ENCODE measurements at places on chromosomes 4 and X.
A peak's percentile ranks its signal among the peaks of the same experiment; 100 is the strongest.

DNA sequence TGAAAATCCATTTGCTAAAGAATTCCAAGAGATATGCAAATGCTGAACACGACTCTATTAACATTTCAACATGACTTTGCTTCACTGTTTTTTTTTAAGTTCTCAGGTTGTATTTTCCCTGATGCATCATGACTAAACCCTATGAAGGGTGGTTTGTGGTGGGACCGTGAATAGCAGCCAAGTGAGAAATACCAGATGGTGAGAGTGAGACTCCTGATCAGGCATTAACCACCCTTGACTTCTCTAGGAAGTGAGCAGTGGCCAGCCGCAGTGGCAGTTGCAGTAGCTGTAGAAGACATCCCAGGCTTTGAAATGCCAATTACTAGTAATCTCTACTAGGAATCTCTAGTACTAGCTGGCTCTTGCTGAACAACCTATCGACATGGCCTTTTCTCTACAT is 383.4 kb downstream of the FAM133A start:
- no peak for DNase-seq

GRCh38 chr4:96642490-96642889 is 802.6 kb downstream of the PDHA2 start:
- DNase-seq = no peak

GRCh38 chr4:106186201-106186600 is 129.8 kb downstream of the TBCK start:
- no peak for DNase-seq

DNA sequence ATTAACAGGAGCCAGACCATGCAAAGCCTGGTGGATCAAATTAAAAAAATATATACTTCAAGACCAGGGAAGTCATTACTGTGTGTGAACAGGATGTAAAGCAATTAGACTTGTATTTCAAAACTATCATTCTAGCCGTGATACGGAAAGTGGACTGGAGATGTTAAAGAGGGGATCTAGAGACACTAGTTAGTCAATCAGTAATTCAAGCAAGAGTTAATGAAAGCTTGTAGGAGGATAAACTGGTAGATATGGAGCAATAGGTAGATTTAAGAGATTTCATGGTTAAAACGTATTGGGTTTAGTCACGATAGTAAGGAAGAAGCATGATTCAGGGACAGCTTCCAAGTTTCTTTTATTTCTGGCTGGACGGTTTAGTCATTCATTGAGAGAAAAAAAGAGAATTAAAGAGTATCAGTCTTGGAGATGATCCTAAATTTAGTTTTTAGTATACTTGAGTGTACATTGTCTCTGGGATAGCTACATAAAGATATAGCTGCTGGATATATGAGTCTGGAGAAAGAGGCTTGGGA is 3.9 kb downstream of the MAD2L1 start:
- DNase-seq = no peak

DNA sequence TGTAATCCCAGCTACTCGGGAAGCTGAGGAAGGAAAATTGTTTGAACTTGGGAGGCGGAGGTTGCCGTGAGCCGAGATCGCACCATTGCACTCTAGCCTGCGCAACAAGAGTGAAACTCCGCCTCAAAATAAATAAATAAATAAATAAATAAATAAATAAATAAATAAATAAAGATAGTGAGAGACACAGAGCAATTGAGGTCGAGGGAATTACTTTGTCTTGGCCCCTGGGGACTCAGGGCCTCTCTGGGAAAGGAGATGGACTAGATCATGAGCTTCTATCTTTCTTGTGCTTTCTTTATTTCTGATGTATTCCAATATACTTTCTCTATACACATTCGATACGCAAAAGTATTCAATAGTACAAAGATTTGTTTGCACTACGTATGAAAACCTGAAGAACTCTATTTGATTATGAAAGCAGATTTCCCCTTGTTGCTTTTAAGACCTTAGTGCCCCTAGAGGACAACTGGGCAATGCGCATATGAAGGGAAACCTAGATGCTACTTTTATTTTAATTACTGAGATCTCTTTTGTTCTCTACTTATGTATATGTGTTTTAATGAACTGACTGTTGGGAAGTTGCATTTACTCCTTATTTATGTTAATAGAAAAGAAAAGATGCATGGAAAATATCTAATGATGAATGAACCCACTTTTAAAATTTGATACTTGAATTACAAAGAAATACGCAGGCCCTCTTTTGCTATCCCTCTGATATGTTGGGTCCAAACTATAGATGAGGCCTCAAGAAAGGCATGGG is 12.8 kb upstream of the ELOVL6 start:
- DNase-seq = peak; percentile 21

DNA sequence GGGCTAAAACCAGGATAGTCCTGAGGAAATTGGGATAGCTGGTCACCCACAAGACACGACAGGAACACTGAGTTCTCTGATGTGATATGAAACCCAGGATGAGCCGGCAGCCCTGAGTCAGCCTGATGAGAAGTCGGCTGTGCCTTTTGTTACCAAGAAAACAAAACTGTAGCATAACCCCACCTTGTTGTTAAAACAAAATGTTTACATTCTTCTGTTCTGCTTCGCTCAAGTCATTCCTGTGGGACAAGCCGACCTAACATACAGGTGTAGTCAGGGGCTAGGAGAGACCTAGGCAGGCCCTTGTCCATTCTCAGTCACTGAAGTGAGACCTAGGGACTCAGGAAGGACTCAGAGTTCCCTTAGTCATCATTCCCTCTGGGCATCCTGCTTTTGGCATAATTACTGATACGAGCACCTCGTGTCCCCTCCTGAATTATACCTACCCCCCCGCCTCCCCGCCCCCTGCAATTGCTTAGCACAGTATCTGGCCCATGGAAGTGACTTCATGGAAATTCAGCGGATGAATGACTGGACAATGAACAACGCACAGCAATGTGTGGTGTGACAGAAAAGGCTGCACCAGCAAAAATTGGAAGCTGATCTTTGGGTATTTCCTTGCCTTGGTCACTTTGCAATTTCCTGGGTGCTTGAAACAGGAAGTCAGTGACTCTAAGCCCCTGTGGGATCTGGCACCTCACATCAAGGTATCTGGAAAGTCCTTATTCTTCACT is 31.9 kb upstream of the TLR2 start:
- no peak for DNase-seq

- DNase-seq = no peak
These were observed 741 bp downstream of the FAM47E start for GRCh38 chr4:76252271-76252653.

- no peak for DNase-seq
These were observed 132.6 kb upstream of the SLIT2 start for GRCh38 chr4:20119141-20119540.

- DNase-seq = no peak
These were observed 81.5 kb downstream of the FTHL17 start for GRCh38 chrX:30990361-30990760.

DNA sequence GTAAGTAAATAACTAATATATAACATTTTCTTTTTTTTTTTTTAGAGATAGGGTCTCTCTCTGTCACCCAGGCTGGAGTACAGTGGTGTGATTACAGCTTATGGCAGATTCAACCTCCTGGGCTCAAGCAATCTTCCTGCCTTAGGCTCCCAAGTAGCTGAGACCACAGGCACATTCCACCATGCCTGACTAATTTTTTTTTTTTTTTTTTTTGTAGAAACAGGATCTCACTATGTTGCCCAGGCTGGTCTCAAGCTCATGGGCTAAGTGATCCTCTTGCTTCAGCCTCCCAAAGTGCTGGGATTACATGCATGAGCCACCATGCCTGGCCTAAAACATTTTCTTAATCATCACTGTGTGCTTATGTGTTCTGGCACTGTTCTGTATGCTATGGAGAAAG is 32.8 kb downstream of the MGARP start:
- no peak for DNase-seq

DNA sequence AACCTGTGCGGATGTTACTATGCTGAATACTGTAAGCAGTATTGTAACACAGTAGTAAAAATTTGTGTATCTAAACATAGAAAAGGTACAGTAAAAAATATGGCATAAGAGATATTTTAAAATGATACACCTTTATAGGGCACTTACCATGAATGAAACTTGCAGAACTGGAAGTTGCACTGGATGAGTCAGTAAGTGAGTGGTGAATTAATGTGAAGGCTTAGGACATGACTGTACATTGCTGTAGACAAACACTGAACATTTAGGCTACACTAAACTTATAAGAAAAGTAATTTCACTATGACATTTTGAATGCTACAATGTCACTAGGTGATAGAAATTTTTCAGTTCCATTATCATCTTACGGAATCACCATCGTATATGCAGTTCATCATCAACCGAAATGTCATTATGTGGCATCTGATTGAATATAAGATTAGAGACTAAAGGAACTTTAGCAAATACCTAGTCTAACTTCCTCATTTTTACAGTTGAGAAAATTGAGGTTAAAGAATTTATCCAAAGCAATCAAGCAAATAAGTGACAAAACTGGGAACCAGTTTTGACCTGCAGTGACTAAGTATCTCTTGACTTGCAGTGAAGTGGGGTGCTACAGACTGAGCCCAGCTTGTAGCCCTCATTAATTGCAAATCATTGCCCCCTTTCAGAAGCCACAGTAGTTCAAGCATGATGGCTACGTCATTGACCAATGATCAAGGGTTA is 55.3 kb downstream of the EGF start:
- DNase-seq = no peak

DNA sequence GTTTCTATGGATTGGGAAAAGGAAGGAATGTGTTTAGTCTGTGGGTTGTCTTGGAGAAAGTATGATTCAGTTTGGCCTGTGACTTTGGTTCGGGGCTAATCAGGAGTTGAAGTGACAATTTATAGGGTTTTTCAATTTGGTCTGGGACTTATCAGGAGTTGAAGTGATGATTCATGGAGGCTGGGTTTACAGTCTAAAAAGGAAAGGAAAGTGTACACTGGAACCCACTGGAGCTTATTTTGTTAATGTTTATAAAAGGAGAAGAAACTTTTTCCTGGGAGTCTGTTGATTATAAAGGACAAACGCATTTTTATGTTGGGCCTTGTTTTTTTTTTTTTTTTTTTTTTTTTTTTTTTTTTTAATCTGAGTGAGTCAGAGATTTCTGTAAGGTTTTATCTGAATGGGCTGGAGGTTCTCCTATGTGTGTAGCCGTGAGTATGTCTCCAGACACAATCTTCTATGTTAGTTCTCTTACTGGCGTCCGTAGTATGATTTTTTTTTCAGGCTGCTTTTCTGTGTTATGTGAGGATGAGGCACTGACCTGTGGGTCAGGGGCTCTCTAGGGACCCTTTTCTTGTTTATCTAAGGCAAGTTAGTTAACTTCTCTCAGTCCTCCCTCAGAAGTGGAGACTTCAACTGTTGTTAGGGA is 33.0 kb upstream of the RAB9B start:
- DNase-seq = no peak

DNA sequence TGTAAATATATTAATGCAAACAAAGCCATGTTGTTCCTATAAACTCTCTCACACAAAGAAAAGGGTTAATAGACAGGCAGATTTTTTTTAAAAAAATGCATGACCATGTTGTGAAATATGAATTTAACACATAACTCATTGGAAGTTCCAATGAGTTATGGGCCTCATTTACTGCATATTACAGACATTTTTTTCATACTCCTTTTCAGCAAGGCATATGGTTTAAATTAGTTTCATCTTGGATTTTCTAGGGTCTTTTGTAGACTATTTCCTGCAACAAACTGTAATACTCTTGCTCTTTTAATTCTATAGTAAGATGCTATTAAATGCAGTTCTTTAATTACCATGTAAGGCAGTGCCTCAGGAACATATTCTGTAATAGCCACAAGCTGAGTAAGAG is 323.1 kb downstream of the GBA3 start:
- no peak for DNase-seq

DNA sequence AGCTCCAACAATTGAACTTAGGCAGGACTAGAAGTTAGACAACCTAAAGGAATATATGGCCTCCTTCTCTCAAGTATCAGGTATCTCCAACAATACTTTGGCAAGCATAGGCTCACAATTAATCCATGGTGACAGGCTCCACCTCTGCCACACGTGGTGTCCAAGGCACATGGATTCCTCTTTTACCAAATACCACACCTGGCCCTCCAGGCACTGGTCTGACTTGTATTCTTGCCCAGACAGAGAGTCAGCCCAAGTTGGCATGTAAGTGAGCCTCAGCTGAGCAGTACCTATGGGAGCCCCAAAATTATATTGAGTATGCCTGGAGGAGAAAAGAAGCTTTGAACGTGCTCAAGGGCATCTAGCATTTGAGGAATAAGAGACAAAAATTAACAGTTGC is 19.6 kb downstream of the SRPX2 start:
- no peak for DNase-seq

DNA sequence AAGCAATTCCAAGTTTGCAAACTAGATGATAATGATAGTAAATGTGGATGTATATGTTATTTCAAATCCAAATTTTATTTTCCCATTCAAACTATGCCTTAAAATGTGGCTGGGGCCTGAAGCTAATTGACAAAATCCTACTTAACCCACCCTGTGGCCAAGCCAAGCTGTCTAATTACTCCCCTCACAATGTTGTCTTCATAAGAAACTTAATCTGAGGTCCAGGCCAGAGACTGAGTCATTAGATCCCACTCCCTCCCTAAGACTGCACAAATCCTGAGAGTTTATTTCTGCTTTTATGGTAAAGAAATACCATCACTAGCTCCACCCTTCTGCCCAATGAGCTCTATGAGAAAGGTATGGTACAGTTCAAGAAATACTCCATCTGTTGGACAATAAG is 16.6 kb downstream of the SMPX start:
- no peak for DNase-seq

GRCh38 chr4:7422151-7422897 is 12.4 kb downstream of the PSAPL1 start:
- DNase-seq = no peak

DNA sequence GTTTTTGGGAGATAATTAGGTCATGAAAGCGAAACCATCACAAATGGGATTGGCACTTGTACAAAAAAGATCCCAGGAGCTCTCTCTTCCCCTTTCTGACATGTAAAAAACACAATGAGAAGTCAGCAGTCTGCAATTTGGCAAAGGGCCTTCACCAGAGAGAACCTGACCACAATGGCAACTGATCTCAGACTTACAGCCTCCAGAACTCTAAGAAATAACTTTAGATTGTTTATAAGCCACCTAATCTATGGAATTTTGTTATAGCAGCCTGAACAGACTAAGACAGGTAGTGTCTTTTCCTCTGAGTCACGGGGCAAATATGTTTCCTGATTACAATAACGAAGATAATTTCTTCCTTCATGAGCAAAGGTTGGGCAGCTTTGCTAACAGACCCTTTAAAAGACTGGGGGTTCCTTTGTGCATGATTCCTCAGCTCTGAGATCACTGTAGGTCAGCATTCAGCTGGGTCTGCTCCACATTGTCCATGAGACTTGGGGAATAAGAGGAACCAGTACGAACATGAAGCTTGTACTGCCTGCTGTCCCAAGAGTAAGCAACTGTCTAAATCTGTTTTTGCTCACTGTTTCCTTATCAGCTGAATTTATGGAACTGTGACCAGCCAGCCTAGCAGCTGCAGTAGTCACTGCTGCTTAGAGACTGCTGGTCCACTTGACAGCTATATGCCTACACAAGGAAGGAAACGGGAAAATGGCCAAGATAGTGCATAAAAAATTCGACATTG is 191.6 kb downstream of the ANAPC10 start:
- DNase-seq = no peak

All from COR-L47 (cell line).